ENCODE measurements at places on chromosomes 6 and 20.

DNA sequence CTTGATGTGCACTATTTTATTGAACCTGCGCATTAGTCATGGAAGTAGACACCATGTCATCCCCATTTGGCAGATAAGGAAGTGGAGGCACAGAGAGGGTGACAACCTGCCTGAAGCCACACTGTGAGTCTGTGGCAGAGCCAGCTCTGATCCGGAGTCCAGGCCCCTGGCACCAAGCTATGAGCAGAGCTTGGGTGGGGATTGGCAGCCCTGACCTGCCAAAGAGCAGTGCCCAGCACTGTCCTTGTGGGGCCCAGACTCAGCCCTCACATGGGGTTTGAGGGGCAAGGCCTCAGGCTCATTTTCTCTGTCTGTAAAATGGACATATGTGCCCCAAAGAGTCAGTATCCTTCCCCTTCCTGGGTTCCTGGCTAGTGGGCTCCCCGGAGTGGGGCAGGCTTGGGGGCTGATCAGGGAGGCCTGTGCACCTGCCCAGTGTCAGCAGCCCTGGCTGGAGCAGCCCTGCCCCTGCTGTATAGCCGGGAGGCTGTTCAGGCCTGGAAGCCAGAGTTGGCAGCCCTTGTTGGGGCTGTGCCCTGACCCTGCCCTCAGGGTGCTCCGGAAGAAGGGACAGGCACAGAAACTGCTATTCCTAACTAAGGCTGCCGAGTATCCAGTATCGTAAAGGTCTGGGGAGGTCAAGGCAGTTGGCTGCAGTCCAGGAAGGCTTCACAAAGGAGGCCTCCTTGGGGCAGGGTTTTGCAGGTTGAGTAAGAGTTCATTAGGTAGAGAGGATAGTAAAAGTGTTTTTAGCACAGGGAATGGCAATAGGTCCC lies 38.7 kb downstream of the TGM2 start:
- no peak for DNase-seq

- no peak for DNase-seq
Observed at GRCh38 chr6:8904754-8905153, 469.4 kb upstream of the SLC35B3 start.

GRCh38 chr6:142833054-142833453 lies 111.9 kb downstream of the HIVEP2 start:
- DNase-seq, result peak; percentile 91

GRCh38 chr6:1029141-1029540 lies 282.8 kb upstream of the FOXQ1 start:
- peak; percentile 21 for DNase-seq

DNA sequence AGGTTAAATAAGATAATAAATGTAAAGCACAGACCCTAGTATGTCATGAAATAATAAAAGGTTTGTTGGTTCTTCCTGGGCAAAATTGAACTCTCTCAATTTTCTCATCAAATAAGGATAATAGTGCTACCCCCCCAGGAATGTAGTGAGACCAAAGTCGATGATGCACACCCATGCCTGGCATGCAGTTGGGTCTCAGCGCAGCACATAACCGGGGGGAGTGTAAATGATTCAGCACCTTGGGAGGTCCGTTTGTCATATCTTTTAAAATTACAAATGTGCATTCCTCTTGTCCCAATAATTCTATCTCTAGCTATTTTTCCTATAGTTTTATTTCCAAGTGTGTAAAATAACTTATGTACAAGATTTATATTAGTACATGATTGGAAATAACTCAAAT lies 31.3 kb upstream of the CCDC167 start:
- no peak for DNase-seq

DNA sequence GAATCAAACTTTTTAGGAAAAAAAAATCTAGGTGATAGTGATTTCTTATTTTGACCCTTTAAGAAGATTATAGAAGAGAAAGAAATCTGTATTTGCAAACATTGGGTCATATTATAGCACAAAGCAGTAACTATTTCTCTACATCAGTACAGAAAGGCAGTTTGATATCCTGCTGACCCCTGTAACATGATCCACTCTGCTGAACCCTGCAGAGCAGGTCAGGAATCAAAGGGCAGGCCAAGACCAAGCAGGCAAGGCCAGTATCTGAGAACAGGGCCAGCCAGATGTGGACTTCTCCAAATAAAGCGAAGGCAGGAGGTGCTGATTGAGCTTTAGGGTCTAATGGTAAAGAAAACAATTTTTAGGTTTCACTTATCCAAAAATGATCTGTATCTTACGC lies 239.4 kb downstream of the PTPRK start:
- DNase-seq, result no peak

DNA sequence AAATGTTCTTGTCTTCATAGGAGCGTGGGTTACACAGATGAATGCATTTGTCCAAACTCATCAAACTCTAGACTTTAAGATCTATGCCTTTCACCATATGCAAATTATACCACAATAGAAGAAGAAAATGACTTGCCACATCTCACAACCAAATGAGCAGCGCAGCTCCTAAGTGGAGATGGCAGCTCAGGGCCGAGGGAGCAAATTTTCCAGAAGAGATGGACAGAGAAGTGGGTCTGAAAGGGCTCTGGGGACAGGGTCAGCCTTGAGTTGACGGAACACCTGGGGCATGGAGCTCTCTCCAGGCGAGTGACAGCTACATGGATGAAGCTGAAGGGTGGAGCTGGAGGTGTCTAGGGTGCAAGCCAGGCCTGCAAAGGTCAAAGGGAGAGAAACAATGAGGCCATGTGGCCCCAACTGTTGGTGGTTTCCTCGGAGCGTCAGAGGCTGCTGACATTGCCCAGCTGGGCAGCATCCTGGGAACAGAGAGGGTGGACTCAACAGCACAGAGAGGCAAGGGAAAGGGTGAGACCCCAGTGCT lies 228.3 kb downstream of the NRN1 start:
- no peak for DNase-seq

All from HFFc6 (cell line).